Activated CD4-positive, alpha-beta T cell treated with anti-CD3 and anti-CD28 coated beads, Interleukin-2, amount 50 U/mL, for 1 hour (primary cell): ENCODE measurements at places on chromosomes 1 and 21.

GRCh38 chr1:59605184-59605583 is 209.6 kb upstream of the HOOK1 start:
- DNase-seq, result no peak

- no peak for DNase-seq
These were observed 134.8 kb downstream of the SETD4 start for GRCh38 chr21:35925497-35925896.

- DNase-seq, result no peak
These were observed 179.8 kb downstream of the PHTF1 start for GRCh38 chr1:113579256-113580018.

- no peak for DNase-seq
These were observed 624 bp upstream of the CR1L start for GRCh38 chr1:207644166-207644851.

DNA sequence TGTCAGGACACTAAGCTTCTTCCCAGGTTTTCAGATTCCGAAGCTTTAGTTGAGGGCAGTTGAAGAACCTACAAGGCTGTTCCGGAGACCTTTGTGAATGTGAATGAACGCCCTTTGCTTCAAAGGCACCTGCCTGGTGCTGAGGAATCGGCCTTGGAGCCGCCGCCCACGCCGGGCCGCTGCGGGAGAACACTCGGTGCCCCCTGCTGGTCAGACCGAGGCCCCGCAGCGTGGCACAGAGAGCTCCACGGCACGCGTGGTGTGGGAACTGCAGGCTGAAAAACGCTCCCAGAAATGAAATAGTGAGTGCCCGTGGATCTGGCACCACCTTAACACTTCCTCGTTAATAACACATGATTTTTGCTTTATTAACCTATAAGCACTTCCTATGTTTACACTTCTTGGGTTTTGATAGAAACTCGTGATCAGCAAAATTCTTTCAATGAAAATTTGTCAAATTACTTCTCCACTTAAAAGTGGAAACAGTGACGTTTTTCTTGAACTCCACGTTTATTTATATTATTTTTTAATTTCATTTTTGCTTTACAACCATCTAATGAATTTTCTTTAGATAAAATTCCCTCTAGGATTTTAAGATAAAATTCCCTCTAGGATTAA is 460.6 kb downstream of the DSCAM start:
- peak; percentile 0 for DNase-seq

GRCh38 chr1:99648107-99648506 is 2.2 kb downstream of the PALMD start:
- no peak for DNase-seq

- DNase-seq, result no peak
These were observed 53.3 kb downstream of the PTGFR start for GRCh38 chr1:78543941-78544643.

DNA sequence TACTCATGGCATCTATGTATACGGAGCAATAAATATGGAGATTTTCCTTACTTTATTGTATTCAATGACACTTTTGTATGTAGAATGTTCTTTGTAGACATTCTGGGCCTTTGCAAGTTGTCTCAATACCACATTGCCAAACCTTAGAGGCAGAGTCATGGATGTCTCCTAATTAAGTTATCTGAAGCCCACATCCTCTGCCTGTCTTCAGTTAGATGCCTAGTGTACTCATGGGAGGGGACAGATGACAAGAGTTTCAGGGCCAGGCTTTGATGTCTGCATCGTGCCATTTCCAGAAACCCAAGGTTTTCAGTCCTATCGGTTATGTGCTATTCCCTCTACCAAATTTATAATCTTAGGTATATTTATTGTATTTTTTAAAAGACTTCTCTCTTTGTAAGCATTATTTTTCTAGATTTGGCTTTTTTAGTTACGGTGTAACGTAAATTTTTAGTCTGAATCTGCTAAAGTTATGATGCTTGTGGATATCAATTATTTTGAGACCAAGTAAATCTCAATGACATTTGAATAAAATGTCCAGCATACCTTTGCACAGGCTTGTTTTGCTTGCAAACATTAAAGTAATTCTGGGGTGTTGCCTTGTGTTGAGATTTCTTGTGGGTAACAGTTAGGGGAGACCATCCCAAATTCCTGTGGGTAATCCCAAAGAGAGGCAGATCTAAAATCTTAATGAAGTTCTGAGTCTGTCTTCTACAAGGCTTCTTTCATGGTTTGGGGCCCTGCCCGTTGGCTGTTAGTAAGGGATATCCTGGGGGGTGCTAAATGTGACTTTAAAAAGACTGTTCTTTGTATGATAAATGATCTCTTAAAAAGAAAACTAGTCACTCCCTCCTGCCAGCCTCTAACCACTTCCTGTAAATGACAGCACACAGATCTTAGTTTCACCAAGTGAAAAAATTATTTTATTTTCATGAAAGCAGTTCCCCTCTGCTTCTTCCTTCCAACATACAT is 8.0 kb upstream of the MACF1 start:
- peak; percentile 57 for DNase-seq

DNA sequence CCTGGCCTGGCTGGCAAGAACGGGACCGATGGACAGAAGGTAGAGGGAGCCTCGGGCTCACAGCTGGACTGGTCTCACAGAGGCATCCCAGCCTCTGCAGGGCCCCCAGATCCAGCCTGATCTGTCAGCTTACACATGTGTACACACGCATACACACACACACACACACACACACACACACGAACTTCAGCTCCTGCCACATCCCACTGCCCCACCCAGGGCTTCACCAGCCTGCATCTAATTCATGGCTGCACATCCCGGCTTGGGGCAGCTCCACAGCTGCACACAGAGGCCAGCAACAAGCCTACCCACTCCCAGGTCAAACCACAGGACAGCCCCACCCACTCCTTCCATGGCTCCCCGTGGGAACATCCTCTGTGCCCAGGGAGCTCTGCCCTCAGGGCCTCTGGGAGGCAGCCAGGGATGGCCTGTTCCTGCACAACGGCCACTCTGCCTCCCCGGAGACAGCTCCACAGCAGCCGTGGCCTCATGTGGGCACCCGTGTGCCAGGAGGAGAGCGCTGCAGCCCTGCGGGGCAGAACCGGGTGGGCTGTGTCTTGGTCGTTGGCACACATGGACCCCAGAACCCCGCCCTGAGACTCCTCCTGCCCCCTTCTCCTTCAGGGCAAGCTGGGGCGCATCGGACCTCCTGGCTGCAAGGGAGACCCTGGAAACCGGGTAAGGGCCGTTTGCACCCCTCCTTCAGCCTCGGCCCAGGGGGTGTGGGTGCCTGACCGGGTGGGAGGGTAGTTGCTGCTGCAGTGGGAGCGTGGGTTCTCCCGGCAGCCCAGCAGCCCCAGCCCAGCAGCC is 19.1 kb downstream of the COL6A2 start:
- DNase-seq, result no peak

DNA sequence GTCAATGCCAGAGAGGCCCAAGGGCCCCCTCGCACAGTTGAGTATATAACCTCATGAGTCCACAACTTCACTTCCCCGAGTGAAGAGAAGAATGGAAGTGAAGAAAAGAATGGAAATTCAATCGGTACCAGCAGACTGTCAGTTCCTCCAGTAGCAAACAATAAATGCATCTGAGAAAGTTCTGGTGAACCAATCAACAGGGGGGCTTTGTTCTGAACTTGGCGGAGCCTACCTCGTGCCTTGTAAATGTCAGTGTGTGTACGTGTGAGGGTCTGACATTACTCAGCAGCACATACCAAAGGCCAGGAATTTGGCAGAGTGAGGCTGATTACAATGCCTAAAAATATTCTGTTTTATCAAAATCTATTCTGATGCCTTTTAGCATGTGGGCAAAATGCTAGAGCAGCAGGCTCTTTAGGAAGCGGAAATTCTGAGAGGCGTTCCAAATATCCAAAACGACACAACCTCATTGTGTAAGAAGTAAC is 238.5 kb downstream of the LTN1 start:
- DNase-seq, result no peak

GRCh38 chr1:3024019-3024418 is 2.8 kb downstream of the ACTRT2 start:
- DNase-seq, result no peak

- no peak for DNase-seq
These were observed 21.1 kb downstream of the IPO9 start for GRCh38 chr1:201850053-201850397.

- no peak for DNase-seq
These were observed 69.3 kb downstream of the RBM11 start for GRCh38 chr21:14285147-14285761.

DNA sequence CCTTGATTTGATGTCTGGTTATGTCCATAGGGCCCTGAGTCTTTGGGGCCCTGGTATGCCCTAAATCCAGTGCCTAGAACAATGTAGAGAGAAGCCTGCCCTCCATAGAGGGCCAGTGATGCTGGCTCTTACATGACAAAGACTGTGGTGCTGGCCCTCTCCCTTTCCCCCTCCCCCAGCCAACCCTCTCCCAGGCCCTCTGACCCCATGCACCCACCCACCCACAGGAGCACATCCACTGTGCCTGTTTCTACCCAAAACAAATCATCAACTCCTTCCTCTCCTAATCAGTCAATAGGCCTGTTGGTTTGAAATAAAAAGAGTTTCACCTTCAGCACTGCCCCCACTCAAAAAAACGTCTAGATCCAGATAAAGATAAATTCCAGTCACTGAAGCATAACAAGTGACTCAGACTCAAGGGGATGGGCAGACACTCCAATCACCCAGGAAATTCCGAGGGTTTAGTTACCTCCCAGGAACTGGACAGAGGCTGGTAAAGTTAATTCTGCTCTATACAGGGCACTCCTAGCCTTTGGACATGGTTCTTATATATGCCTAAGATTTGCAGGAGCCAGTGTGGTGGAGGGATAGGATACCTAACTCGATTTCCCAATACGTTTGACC is 144.8 kb upstream of the VANGL1 start:
- no peak for DNase-seq

DNA sequence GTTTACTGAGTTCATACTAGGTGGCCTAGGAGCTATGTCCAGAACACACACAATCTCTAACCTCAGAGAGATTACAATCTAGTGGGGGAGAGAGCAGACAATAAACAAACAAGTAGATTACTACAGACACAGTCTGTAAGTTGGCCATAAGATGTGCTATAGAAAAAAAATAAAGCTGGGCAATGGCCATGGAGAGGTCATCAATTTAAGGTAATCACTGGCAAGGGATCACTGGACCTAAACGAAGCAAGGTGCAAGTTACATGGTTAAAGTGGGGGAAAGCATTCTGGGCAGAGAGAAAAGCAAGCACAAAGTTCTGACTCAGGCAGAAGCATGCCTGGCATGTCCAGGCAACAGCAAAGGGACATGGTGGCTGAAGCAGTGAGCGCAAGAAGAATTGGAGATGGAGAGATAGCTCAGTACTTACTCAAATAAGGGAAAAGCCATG is 147.0 kb downstream of the RERE start:
- no peak for DNase-seq

DNA sequence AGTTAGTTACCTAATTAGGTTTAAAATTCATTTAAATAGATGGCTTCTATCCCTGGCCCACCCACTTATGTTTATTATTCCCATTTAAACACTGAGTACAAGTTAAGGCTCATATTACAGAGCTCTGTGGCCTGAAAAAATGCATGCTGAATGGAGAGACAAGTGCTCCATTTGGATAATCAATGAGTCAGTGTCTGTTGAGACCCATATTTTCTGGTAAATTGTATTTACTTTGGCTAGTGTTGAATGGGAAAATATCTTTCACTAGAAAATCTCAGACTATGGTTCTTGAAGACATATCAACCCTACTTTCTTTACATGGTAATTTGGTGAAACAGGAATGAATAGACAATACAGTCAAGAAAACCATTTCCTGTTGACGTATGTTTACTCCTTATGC is 356.0 kb downstream of the S1PR1 start:
- DNase-seq, result no peak

GRCh38 chr21:34582506-34583150 is 32.3 kb downstream of the RCAN1 start:
- DNase-seq, result no peak

- DNase-seq, result no peak
These were observed 68.7 kb downstream of the DNTTIP2 start for GRCh38 chr1:93810316-93810715.

DNA sequence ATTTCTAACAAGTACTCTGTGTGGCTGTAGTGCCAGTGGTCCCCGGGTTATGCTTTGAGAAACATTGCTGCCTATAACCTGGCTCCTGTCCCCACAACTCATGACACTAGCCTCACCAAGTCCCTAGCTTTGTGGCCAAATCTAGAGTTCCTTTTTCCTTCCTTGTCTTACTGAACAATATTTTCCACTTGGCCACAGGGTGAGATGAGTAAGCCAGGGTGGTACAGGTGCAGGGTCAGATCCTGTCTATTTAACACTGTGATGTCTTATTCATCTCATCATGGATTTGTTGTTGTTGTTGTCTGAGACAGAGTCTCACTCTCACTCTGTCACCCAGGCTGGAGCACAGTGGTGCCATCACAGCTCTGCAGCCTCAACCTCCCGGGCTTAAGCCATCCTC is 18.6 kb downstream of the ARMH1 start:
- DNase-seq, result no peak

DNA sequence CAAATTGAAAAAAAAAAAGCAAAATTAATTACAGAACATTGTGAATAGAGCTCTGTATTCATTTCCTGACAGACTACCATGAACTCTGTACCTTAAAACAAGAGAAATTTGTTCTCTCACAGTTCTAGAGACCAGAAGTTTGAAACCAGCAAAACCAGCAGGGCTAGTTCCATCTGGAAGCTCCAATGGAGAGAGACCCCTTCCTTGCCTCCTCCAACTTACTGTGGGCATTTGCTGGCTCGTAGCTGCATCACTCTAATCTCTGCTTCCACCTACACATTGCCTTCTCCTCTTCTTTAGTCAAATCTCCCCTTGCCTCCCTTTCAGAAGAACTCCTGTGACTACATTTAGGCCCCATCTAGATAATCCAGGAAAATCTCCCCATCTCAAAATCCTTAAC is 56.5 kb downstream of the SYDE2 start:
- DNase-seq, result no peak

DNA sequence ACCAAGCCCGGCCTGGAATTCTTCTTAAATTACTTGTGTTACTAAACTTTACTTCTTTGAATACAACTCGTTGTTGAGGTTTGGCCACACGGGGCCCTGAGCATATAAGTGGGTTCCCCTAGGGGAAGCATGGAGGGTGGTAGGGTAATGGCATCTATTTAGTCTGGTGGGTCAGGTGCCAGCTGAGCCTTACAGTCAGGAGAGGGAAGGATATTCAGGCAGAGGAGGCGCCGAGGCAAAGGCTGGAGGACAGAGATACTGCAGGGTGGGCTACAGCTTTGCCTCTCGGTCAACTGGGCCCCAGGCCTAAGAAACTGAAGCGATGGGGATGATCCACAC is 424 bp upstream of the NECAP2 start:
- DNase-seq, result no peak

GRCh38 chr1:89489047-89489729 is 35.4 kb upstream of the LRRC8B start:
- DNase-seq, result no peak

- no peak for DNase-seq
These were observed 158.8 kb downstream of the KCNT2 start for GRCh38 chr1:196449460-196449859.

DNA sequence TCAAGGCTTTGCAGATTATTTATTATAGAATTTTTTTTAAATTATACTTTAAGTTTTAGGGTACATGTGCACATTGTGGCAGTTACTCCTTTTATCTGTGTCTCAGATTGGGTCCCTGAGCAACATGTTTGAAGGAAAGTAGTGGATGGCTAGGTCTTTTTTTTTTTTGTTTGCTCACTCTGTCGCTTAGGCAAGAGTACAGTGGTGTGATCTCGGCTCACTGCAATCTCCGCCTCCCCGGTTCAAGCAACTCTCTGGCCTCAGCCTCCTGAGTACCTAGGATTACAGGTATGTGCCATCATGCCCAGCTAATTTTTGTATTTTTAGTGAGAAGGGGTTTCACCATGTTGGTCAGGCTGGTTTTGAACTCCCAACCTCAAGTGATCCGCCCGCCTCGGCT is 39.6 kb upstream of the KIF21B start:
- DNase-seq, result no peak
